IMR-90 (cell line): ENCODE measurements at places on chromosomes 7 and 10. TPM values are rescaled to one million over a fixed set of nuclear protein-coding genes. Genes with fewer than 3 reads are reported as not detected.

CARD11 gene
- 0.18 and 0.28 TPM in 2 replicates for total RNA-seq

RET gene
- 0.18 and 0.28 TPM in 2 replicates for total RNA-seq

KCND2 gene
- total RNA-seq: under 0.01 TPM in 2 replicates

MACC1 gene
- total RNA-seq: under 0.01 TPM in 2 replicates

CRYGN gene
- not detected in 2 replicates for total RNA-seq

ERCC6 gene
- total RNA-seq: 14.9 and 18.1 TPM in 2 replicates

ZCWPW1 gene
- 0.56 and 0.72 TPM in 2 replicates for total RNA-seq

GRCh38 chr7:28847681-28848080, 110.4 kb downstream of the TRIL start:
- H3K4me3 ChIP-seq: no peak overlapping the region
- peaks cover 29% of the 10 kb centered on the region for H3K27me3 ChIP-seq
- no peak overlapping the region for H3K27ac ChIP-seq
- H3K4me1 ChIP-seq: no peaks in the 10 kb centered on the region
- DNase-seq: no peak
- H3K36me3 ChIP-seq: no peaks in the 10 kb centered on the region

DNA sequence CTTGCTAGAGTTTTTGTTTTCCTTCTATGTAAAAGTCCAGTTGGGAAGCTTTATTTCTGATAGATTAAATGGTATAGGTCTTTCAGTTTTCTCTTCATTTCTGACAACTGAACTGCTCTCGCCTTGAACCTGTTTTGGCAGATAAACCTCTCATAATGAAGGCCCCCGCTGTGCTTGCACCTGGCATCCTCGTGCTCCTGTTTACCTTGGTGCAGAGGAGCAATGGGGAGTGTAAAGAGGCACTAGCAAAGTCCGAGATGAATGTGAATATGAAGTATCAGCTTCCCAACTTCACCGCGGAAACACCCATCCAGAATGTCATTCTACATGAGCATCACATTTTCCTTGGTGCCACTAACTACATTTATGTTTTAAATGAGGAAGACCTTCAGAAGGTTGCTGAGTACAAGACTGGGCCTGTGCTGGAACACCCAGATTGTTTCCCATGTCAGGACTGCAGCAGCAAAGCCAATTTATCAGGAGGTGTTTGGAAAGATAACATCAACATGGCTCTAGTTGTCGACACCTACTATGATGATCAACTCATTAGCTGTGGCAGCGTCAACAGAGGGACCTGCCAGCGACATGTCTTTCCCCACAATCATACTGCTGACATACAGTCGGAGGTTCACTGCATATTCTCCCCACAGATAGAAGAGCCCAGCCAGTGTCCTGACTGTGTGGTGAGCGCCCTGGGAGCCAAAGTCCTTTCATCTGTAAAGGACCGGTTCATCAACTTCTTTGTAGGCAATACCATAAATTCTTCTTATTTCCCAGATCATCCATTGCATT, 27.1 kb downstream of the MET start:
- no peaks in the 10 kb centered on the region; the same call in 1 of the 2 replicates for H3K36me3 ChIP-seq
- no peak overlapping the region for H3K4me3 ChIP-seq
- no peak overlapping the region for H3K27ac ChIP-seq
- H3K27me3 ChIP-seq: no peaks in the 10 kb centered on the region

- peak; percentile 99 for DNase-seq
- H3K4me1 ChIP-seq: peaks cover 43% of the 10 kb centered on the region
- no peaks in the 10 kb centered on the region for H3K27me3 ChIP-seq
- H3K4me3 ChIP-seq: no peak overlapping the region
- peaks cover 4% of the 10 kb centered on the region; the same call in 1 of the 2 replicates for H3K36me3 ChIP-seq
Observed at GRCh38 chr7:55133630-55134358, 115.0 kb downstream of the EGFR start.

GRCh38 chr10:90859321-90859751, 1.5 kb upstream of the HTR7 start:
- peaks cover 18% of the 10 kb centered on the region for H3K27me3 ChIP-seq
- no peaks in the 10 kb centered on the region for H3K4me1 ChIP-seq
- H3K27ac ChIP-seq: no peak overlapping the region
- H3K36me3 ChIP-seq: no peaks in the 10 kb centered on the region

DNA sequence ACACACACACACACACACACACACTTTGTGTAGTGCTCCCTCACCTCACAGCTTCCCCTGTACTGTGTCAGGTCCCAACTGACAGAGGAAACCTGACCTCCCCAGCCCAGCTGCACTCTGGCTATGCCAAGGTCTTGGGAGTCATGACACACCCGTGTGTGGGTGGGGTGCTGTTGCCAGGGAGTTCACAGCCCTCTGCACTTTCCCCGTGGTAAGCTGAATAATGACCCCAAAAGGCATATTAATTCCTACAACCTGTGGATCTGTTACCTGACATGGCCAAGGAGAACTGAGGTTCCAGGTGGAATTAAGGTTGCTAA, 8.9 kb upstream of the NANOS1 start:
- H3K27me3 ChIP-seq: peaks cover 21% of the 10 kb centered on the region
- no peaks in the 10 kb centered on the region for H3K36me3 ChIP-seq
- peak; percentile 24 for DNase-seq
- no peak overlapping the region for H3K4me3 ChIP-seq
- peaks cover 16% of the 10 kb centered on the region for H3K4me1 ChIP-seq

DNA sequence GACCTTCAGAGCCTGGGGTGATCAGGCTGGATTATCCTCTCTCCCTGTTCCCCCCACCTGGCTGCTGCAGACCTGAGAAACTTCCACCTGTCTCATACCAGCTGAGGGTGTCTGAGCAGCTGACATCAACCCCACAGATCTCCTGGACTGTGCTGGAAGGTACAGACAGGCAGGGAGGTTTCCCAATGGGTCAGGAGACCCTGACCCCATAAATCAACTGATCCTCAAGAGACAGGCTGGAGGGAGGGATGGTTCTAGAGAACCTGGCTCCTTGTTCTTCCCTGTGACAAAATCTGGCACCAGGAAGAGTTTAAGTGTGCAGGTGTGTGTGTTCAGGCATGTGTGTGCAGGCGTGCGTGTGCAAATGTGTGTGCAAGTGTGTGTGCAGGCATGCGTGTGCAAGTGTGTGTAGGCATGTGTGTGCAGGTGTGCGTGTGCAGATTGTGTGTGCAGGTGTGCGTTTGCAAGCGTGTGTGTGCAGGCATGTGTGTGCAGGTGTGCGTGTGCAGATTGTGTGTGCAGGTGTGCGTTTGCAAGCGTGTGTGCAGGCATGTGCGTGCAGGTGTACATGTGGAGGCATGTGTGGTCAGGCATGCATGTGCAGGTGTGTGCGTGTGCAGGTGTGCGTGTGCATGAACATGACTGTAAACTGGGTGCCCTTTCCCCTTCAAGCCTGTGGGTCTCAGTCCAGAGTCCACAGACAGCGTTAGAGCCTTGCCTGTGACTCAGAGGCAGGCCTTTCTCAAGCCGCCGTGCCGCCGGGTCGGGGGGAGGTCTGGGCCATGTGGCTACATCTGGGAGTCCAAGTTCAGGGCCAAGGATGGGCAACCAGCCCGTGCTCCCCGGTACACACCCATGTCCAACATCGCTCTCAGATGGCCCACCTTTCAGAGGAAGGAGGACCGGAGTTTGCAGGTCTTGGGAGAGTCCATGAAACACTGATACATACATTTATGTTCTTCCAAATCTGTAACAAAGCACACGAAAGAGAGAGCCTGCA, 50.1 kb upstream of the ELN start:
- no peaks in the 10 kb centered on the region for H3K27me3 ChIP-seq
- H3K36me3 ChIP-seq: no peaks in the 10 kb centered on the region
- DNase-seq: no peak
- H3K27ac ChIP-seq: no peak overlapping the region
- H3K4me3 ChIP-seq: no peak overlapping the region
- H3K4me1 ChIP-seq: no peaks in the 10 kb centered on the region

DNA sequence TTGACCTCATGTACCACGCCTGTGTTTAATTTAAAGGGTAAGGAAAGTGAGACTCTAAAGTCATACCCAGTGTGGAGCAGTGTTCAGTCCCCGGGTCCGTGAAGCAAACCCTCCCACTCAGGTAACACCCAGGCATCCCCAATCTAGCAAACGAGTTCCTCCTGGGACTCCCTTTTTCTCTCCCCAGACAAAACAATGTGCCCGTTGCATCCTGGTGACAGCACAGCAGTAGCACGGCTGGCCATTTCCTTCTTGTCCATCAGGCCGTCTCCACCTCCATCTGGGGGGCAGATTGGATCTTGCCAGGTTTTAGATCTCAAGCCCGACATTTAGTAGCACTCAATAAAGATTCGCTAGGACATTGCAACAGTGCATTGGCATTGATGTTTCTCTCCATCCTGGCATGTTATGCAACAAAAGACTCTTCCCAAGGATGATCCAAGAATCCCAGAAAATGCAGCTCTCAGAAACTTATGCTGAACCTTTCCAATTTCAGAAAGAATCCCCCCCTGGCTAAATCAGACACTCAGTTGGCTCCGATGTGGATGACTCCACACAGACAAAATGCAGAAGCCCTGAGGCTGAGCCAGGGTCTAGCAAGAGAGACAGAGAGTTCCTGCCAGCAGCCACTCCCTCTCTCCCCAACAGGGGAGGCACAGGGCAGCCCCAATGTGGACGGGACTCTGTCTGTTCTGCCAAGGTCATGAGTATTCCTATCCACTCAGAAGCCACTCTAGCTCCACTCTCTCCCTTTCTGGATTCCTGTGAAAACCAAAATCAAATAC, 274.5 kb upstream of the MGMT start:
- no peaks in the 10 kb centered on the region; the same call in 1 of the 2 replicates for H3K4me1 ChIP-seq
- no peaks in the 10 kb centered on the region; the same call in 1 of the 2 replicates for H3K27me3 ChIP-seq
- no peak overlapping the region for H3K27ac ChIP-seq
- H3K4me3 ChIP-seq: no peak overlapping the region

- H3K36me3 ChIP-seq: no peaks in the 10 kb centered on the region
- no peak overlapping the region for H3K27ac ChIP-seq
- DNase-seq: peak; percentile 16
- H3K27me3 ChIP-seq: no peaks in the 10 kb centered on the region
- H3K4me3 ChIP-seq: no peak overlapping the region
Observed at GRCh38 chr10:48365668-48366067, 59.2 kb downstream of the MAPK8 start.

GRCh38 chr10:43444323-43444722, 7.4 kb downstream of the ZNF487 start:
- no peak overlapping the region for H3K4me3 ChIP-seq
- H3K27ac ChIP-seq: no peak overlapping the region
- H3K36me3 ChIP-seq: no peaks in the 10 kb centered on the region
- H3K27me3 ChIP-seq: no peaks in the 10 kb centered on the region

DNA sequence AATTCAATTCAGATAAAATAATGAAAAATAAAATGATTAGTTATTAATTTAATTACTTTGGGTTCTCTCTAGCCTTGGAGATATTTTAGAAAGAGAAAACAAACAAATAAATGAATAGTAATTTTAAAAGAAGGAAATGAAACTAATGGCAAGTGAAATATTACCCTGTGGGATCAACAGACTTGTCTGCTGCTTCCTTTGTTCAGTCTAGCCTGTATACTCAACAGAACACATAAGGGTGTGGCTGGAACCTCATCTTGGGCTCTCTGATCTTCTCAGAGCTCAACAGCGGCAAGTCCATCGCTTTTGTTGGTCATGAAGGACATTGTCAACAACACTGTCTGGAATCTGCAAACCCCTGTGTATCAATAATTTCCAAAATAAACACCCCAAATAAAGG, 904.9 kb downstream of the IPMK start:
- no peak overlapping the region for H3K4me3 ChIP-seq
- H3K4me1 ChIP-seq: no peaks in the 10 kb centered on the region
- H3K27me3 ChIP-seq: no peaks in the 10 kb centered on the region

DNA sequence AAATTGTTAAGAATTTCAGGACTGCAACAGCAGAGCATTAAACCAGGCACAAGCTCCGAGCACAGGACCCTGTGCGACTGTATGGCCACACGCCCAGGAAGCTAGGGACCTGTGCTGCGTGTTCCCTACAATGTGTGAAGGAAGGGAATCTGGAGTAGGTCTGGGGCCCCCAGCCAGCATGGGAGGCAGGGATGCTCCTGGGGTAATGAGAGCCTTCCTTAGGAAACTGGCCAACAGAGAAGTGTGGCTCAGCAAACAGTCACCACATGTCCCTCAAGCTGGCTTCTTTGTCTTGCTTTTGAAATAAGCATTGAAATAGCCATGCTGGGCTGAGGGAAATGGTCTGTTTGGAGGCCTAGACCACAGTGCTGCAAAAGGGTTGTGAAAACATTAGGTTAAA, 8.2 kb downstream of the BLNK start:
- DNase-seq: no peak
- H3K4me3 ChIP-seq: no peak overlapping the region
- H3K27ac ChIP-seq: no peak overlapping the region
- no peaks in the 10 kb centered on the region for H3K36me3 ChIP-seq
- H3K4me1 ChIP-seq: no peaks in the 10 kb centered on the region

GRCh38 chr7:82559193-82559805, 115.7 kb upstream of the CACNA2D1 start:
- peaks cover 5% of the 10 kb centered on the region for H3K4me1 ChIP-seq
- no peak overlapping the region for H3K27ac ChIP-seq
- H3K36me3 ChIP-seq: no peaks in the 10 kb centered on the region
- no peak for DNase-seq

DNA sequence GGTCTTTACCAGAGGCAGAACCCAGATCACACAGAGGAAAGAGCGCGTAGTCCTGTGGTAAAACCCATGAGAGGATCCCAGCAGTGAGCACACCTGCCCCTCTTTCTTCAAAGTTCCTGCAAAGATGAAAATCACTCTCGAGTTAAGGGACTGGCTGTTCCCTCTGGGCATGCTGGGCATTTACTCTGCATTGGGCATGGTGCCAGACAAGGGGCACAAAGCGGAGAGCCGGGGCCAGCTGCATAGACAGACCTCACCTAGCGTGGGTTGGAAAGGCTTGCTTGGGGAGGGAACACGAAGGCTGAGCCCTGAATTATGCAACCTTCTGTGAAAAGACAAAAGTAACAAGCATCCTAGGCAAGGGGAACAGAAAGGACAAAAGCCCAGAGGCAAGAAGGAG, 120.0 kb upstream of the TCERG1L start:
- no peak overlapping the region for H3K4me3 ChIP-seq
- H3K27ac ChIP-seq: no peak overlapping the region
- no peaks in the 10 kb centered on the region for H3K27me3 ChIP-seq
- H3K36me3 ChIP-seq: no peaks in the 10 kb centered on the region
- no peak for DNase-seq

DNA sequence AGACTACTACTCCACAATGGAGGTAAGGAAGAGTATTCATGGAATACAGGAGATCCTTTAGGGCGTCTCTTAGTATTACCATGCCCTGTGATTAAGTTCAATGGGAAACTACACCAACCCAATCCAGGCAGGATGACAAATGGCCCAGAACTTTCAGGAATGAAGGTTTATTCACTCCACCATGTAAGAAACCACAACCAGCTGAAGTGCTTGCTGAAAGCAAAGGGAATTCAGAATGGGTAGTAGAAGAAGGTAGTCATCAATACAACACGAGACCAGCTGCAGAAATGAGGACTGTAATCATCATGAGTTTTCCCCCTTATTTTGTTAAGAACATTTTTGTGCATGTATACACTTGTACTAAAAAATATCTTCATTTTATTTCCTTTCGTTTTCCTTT, 76.6 kb downstream of the GPR37 start:
- H3K27me3 ChIP-seq: no peaks in the 10 kb centered on the region
- H3K4me1 ChIP-seq: peaks cover 6% of the 10 kb centered on the region
- no peak overlapping the region for H3K27ac ChIP-seq
- DNase-seq: peak; percentile 89
- no peaks in the 10 kb centered on the region for H3K36me3 ChIP-seq
- no peak overlapping the region for H3K4me3 ChIP-seq
